ENCODE measurements at places on chromosomes 1 and 21.
A peak's percentile ranks its signal among the peaks of the same experiment; 100 is the strongest.

DNA sequence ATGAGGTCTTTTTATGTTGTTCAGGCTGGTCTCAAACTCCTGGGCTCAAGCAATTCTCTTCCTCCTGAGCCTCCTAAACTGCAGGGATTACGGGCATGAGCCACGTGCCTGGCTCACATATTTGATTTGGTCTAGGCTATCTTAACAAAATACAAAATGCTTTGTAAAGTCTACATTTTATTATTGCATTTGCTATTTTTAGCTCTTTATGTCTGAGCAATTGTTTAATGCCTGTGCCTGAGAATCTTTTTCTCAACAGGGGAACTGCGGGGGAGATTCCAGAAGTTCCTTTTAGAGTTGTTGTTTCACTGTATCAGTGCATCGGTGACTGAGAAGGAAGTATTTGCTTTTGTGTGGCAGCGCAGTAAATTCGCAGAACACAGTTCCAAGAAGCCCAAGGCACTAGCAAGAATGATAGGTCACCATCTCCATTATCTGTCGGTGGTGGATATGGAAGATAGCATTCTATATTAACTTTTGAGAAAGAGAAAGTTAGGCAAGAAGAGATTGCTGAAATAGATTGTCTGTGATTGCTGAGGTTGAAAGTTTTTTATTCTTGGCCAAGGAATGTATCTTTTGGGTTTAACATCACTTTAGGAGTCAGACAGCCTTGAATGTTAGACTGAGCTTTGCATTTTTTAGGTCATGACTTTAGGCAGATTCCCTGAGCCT is 167.3 kb downstream of the PDE4B start:
- DNase-seq = no peak

DNA sequence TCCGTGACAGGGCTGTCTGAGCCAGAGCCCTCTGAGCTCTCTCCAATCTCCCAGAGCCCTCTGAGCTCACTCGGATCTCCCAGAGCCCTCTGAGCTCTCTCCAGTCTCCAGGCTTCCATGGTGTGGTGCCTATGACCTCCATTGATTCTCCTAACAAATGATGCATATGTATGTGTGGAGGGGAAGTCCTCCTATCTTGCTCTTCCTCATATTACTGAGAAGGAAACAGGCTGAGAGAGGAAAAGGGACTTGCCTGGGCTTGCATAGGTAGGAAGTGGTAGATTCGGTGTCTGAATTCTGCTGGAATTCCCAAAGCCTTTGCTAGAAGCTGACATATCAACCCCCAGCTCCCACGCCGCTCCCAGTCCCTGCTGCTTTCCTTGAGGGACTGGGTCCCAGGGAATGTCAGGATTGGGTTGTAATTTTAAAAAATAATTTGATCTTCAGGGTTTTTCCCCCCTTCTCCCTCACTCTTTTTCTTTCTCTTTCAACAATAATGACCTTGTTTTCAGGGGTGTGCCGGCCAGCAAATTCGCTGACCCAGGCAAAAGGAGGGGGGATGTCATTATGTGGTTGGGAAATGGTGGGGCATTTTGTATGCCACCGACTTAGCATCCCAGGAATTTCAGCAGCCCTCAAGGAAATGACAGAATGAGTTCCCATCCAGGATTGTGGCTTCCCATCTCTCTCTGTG is 42.3 kb upstream of the RUNX3 start:
- DNase-seq = no peak

DNA sequence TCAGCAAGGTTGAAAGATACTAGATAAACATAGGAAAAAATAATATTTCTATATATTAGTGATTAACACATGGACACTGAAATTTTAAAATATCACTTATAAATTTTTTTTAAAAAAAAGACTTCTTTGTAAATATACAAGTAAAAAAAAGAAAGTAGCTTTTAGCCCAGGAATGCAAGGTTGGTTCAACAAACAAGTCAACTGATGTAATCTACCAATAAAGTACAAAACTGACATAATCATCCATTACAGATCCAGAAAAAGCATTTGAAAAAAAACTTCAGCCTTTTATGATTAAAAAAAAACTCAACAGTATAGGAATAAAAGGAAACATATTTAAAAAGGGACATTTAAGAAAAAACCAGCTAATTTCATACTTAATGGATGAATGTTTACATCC is 48.4 kb downstream of the TRMT1L start:
- DNase-seq = no peak

- DNase-seq = no peak
These were observed 29.4 kb upstream of the GCLM start for GRCh38 chr1:93938461-93939145.

GRCh38 chr21:31133243-31133830 is 95.1 kb upstream of the KRTAP19-8 start:
- DNase-seq = no peak

- DNase-seq = peak; percentile 19
These were observed 58.9 kb downstream of the LRRC40 start for GRCh38 chr1:70146488-70146887.

DNA sequence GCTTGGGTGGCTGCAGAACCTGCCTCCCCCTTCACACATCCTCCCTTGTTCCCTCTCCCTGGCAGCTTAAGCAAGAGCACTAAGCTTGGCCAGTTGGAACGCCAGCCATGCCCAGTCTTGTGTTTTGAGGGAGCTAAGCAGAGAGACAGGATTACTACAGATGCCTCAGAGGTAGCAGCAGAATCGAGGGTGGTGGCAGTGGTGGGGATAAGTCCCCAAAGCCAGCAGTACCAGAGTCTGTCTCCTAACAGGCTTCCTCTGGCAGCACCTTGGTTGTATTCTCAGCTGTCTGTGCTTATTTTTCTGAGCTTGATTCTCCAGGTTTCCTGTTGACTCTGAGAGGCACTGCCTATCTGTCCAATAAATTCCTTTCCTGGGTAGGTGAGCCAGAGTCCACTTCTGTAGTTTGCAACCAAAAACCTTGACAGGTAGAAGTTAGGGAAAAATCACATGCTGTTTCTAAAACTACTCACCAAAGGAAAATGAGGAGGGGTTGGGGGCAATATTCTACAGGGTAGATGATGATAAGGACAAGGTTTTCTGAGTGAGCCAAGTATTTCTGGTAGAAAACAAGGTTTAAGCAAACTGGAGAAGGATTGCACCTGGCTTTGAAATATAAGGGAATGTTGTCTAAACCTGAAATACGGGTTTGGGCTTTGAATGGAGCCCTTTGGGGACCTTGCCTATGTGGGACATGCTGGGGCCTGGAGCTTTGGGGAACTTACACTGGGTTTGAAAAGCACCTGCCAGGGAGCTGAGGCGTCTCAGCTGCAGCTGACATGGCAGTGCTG is 100.8 kb downstream of the PBX1 start:
- no peak for DNase-seq

- DNase-seq = peak; percentile 81
These were observed 1.4 kb upstream of the CELF3 start for GRCh38 chr1:151718011-151718431.

GRCh38 chr1:221030990-221031389 is 151.7 kb downstream of the HLX start:
- no peak for DNase-seq

- DNase-seq = no peak
These were observed 259.3 kb downstream of the HLX start for GRCh38 chr1:221138516-221138915.

GRCh38 chr1:204924013-204924759 is 53.5 kb downstream of the NFASC start:
- DNase-seq = no peak

GRCh38 chr21:45050345-45050796 is 24.0 kb upstream of the ADARB1 start:
- DNase-seq = peak; percentile 66

- no peak for DNase-seq
These were observed 53.2 kb upstream of the RAB4A start for GRCh38 chr1:229217716-229218115.

GRCh38 chr1:161834967-161835550 is 68.9 kb downstream of the ATF6 start:
- DNase-seq = no peak

- no peak for DNase-seq
These were observed 363.5 kb downstream of the KCNH1 start for GRCh38 chr1:210770396-210770984.

- DNase-seq = no peak
These were observed 243.0 kb upstream of the PROX1 start for GRCh38 chr1:213744780-213745179.

- DNase-seq = no peak
These were observed 62.8 kb downstream of the PCNT start for GRCh38 chr21:46386734-46387088.

GRCh38 chr1:116940814-116941599 is 31.3 kb downstream of the PTGFRN start:
- no peak for DNase-seq

GRCh38 chr1:13935336-13935735 is 235.3 kb downstream of the PRDM2 start:
- no peak for DNase-seq

- no peak for DNase-seq
These were observed 71.0 kb downstream of the MAB21L3 start for GRCh38 chr1:116182019-116182714.

DNA sequence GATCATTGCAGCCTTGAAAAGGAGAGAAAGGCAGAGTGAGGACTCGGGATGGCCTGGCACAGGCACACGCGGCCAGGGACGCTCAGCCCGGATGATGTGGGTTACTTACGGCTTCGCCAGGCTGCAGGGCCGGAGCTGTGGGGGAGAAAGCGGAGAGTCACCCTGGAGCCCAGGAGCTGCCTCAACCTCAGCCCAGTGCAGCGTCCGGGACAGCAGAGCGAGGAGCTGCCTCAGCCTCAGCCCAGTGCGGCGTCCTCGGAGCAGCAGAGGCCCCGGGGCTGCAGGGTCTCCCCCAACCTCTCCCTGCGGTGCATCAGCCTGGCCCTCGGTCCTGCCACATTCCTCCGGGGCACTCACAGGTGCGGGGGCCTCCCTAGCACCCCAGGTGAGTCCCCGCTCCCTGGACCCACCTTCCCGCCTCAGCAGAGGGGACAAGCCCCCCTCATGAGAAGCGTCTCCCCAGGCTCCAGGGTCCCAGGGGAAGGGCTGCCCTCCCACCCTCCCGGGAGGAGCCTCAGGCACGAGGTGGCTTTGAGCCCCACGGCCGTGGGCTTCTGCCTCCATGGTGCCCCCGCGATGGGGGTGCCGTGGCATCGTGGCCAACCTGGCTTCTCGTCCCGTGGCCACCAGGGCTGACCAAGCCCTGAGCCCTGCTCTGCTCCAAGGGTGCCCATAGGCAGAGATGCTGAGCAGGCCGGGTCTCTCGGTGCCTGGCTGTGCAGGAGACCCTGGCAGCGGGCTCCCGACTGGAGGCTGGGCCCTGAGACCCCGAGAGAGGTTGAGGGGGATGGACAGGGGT is 10.5 kb upstream of the RNF223 start:
- DNase-seq = peak; percentile 78

DNA sequence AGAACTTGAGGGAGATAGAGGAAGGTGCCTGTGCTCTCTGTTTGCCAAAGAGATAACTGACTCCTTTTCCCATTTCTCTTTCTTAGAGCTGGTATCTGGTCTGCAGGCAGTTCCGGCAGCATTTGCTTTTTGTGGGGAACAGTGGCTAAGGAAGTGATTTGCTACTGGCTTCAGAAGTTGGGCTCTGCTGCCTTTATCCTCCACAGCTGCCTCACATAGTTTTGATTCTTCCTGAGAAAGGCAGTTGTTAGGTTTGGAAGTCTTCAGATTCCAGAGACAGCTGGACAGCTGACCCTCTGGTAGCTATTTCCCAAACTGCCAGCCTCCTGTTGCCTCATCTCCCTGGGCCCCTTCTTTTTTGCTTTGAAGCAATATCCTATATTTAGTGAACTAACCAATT is 62.6 kb upstream of the MACF1 start:
- DNase-seq = peak; percentile 26

- peak; percentile 86 for DNase-seq
These were observed 28.4 kb upstream of the SARS1 start for GRCh38 chr1:109185357-109185756.

GRCh38 chr1:88701275-88701674 is 17.2 kb downstream of the PKN2 start:
- no peak for DNase-seq

DNA sequence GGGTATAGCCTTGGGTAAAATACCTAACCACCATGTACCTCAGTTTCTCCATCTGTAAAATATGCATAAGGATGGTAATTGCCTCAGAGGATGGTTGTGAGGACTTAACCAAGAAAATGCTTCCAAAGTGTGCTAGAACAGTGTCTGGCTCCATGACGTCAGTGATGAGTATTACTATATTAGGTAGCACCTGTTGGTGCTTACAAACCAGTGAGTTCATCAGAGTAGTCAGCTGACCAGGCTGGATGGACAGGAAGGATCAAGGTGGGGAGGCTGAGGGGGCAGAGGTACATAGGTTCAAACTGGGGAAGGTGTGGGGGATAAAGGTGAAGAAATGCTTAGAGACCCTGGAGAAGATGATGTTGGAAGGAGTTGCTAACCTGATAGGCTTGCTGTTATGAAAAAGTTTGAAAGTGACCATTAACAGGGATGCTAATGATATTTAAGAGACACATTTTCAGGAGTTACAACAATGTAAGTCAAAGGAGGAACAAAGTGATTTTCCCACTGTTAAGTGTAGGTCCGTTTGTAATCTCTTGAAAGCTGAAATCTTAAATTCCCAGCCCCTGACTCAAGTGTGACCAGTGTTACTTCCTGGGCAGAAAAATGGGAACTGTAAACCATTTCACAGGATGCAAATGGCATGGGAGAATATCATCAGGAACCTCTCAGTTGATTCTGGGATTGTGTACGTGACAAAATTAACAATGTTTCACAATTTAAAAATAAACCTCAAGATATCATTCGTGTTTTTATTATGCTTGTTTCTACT is 4.4 kb downstream of the NTPCR start:
- DNase-seq = no peak

DNA sequence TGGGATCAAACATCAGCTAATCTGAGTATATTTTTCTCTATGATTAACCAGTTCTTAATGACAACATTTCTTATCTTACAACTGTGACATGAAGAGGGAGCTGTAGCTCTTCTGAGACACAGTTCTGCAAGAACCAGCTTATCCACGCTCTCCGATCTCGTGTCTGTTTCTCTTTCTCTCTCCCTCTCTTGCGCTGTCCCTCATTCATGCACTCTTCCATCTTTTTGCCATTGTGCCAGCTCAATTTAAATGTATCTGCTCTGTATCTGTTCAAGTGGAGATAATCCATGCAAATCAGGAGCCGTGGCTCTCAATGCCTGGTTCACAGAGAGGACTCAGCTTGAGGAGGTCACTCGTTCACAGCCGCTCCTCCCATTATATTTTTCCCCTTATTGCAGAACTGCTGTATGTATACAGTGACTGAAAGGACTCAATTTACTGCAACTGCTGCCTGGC is 494.7 kb upstream of the ADGRL2 start:
- peak; percentile 71 for DNase-seq

- peak; percentile 46 for DNase-seq
These were observed 22.3 kb upstream of the TRAF3IP3 start for GRCh38 chr1:209733409-209734192.
